A172 (cell line): ENCODE measurements at places on chromosomes 1 and 21. TPM values are rescaled to one million over a fixed set of nuclear protein-coding genes. Genes with fewer than 3 reads are reported as not detected.
A peak's percentile ranks its signal among the peaks of the same experiment; 100 is the strongest.

DNA sequence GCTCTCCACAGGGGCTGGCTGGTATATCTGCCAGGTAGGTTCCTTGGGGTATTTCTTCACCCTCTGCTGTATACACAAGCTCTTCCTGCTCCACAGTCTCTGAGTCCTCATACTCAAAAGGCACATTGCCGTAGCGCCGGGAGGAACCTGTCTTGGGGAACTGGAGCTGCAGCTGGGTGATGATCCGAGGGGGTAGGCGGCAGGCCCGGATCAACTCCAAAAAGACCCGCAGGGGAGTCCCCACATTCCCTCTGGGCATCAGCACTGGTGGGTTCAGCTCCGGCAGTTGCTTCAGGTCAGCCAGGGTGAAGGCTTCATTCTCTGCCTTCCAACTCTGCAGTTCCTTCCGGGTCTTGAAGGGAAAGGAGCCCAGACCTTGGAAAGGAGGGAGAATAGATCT is 2.9 kb downstream of the GPATCH3 start:
- no peak for DNase-seq

GRCh38 chr1:59814901-59815825 is at the start of gene HOOK1:
Gene HOOK1, plus strand, starts transcription at chr1:59814949. Its CDS starts 169 bp downstream, at chr1:59815118.
- no peak for DNase-seq

- peak; percentile 57 for DNase-seq
Measured at GRCh38 chr21:41168391-41169257, 664 bp downstream of the BACE2 start.

DNA sequence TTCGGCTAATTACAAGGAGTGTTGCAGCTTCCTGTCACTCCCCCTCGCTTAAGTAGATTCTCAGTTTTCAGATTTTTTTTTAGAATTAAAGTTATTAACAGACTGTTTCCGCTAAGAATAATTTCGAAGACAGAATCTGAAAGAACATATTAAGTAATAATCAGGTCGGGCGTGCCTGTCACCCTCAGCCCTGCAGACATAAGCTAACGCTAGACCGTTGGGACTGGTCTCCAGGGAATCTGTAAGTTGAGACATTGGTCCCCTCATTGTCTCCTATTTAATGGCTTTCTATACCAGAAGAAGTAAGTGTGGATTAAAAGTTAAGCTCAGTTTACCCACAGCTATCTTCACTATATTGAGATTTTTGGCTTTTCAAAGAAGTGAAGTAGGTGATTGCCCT is 14.5 kb downstream of the NMNAT1 start:
- no peak for DNase-seq

DNA sequence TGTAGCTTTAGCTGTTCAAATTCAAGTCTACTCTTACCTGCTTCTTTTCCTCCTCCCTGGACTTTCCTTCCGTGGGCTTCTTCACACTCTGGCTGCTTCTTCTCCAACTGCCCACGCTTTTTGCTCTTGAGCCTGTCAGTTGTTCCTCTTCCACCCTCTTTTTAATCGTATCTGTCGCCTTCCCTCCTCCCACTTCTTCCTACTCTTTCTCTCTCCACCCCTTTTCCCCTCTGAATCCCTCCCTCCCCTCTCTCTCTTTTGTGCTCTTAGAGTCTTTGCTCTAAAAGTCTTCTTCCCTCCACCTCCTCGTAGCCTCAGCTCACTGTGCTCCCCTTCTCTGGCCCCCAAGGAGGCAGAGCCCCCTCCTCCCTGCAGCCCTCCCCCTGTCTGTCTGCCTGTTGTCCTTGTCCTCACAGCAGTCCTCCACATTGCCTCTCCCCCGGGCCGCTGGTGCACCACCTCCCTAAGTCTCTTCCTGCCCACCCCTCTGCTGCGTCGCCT is 12.9 kb upstream of the GJA5 start:
- no peak for DNase-seq

- DNase-seq = peak; percentile 98
Measured at GRCh38 chr21:34836103-34836932, 167.5 kb downstream of the CLIC6 start.

DNA sequence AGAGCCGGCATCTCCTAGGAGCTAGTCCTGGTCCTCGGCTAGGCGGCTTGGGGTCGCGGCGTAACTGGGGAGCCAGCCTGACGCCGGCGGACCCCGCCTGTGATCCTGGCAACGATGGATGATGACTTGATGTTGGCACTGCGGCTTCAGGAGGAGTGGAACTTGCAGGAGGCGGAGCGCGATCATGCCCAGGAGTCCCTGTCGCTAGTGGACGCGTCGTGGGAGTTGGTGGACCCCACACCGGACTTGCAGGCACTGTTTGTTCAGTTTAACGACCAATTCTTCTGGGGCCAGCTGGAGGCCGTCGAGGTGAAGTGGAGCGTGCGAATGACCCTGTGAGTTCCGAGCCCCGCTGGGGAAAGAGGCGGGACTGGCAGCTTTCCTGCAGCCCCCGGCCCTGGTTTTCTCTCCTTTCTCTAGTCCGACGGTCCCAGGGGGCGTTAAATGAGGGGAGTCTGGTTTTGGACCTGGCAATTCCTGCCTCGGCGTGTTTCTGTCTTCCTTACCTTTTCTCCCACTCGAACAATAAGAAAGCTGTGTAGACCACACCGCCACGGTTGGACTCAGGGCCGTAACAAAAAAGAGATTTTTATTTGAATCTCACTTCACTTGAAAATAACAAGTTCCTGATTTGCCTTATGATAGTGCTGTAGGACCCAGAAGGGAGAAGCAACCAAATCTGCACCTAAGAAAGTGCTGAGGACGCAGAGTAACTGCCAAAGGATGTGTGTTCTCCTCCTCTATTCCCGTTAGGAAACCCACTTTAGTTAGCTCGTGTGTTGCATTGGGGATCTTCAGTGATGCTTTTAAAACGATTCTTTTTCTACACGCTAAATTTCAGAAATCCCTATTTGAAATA is at the start of gene SPRTN:
Gene SPRTN, plus strand, starts transcription at position 24 of the 859 bp plus-strand sequence. Its CDS starts 91 bp downstream, at position 115.
- DNase-seq = peak; percentile 10

GRCh38 chr1:167056529-167057231 is 33.5 kb downstream of the GPA33 start:
- DNase-seq = no peak

GRCh38 chr21:43339668-43340067 is 87.3 kb downstream of the SIK1 start:
- DNase-seq = no peak

DNA sequence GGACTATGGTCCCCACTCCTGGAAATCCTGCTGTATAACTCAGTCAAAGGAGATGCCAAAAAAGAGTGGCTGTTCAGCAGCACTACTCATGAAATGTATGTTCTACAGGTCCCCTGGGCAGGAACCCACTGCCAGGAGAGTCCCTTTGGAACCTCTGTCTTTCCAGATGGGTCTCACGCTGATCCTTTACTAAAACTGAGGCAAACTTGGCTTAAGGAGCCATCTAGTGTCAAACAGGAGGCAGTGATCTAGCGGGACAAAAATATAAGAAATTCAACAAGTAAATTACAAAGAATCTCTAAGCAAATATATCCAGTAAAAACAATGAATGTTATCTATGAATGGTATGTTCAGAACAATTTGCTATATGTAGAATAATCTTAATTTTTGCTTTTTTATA is 80.5 kb upstream of the PRMT6 start:
- no peak for DNase-seq

DNA sequence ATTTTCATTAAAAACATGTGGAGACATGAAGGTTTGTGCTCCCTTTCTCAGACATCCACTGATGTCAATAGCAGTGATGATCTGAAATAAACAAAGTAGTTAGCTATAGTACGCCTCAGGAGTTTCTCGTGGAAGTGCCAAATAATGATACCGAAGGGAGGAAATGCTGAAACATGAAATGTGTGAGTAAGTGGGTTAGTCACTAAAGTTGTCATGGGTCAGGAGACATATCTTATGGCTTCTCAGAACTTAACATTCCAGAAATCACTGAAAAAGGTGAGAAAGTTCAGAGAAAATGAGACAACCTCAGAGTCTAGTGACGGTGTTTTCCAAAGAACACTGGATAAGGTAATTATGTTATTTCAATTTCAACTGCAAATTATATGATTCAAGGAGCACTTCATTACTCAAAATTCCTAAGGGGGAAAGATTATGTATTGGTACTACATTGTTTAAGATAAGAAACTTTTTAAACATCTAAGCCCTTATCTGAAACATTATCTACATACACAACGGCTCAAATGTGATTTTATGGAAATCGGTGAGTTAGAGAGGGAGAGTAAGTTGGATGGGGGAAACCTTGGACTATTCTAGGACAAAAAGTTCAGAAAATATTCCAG is 20.6 kb downstream of the NIBAN1 start:
- peak; percentile 79 for DNase-seq

DNA sequence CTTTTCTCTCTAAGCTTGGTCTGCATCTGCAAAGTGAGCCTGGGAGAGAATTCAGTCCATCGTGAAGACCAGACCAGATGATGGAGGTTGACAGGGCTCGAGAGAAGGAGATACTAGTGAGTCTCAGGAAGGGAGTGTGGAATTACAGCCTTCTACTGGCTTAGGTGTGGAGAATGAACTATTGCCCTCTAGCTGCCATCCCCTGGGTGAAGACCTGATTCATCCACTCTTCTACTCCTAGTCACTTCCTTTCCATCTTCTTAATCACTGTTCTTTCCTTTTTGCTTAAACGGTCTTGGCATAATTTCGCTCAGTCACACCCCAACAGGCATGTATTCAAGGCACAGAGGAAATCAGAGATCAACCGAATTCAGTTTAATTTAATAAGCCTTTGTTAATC is 34.0 kb upstream of the HSD17B7 start:
- peak; percentile 64 for DNase-seq

GRCh38 chr21:43865540-43866259 is 677 bp downstream of the AGPAT3 start:
- no peak for DNase-seq

DNA sequence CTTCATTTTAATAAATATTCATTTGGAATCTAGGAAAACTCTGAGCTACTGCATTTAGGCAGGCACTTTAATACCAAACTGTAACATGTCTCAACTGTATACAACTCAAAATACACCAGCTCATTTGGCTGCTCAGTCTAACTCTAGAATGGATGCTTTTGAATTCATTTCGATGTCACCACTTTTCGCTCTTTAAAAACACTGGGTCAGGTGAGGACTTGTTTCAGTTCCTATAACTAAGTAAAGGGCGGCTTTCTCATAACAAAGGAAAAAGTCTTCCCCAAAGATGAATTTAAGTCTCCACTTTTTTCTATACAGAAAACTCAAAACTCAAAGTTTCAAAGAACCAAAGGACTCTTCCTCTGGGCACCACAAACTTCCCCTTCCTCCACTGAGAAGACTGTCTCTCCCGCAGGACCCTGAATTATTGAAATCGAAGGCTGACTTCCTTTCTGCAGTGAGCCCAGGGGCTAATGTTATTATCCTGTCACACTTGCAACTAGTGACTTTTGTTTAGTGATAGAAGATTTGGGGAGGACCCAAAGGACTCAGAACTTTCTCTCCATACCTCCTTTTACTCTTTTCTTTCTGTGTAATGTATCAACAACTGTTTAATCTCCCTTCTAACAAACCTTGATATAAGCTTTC is 9.7 kb upstream of the DHX9 start:
- DNase-seq = no peak

GRCh38 chr1:228336308-228337030 is 70.2 kb downstream of the TRIM11 start:
- peak; percentile 63 for DNase-seq

GRCh38 chr1:10108134-10108663 is 75.4 kb downstream of the UBE4B start:
- peak; percentile 83 for DNase-seq

DNA sequence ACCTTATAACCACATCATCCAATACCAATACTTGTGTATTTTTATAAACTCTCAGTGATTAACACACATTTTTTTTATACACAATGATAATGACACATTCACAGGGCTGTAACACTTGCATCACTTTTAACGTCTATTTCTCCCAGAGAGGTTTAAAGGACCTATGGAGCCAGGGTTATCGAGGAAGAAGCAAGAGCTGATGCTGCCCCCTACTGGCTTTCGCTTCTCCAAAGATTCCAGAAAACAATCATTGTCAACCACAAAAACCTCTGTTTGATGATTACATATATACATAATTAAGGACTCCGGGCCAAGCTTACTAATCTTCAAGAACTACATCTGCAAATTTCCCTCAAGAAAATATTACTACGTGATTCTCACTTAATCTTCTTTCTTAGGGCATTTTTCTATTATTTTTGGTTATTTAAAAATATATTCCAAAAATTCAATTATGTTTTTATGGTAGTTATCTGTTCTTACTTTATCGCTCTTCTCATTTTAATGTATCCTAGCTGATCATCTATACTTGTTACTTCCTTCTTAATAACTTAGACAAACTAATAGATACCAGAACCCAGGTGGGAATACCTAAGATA is 214.5 kb downstream of the VAV3 start:
- DNase-seq = peak; percentile 60

GRCh38 chr1:110565565-110565964 is 40.6 kb downstream of the KCNA2 start:
- DNase-seq = no peak

DNA sequence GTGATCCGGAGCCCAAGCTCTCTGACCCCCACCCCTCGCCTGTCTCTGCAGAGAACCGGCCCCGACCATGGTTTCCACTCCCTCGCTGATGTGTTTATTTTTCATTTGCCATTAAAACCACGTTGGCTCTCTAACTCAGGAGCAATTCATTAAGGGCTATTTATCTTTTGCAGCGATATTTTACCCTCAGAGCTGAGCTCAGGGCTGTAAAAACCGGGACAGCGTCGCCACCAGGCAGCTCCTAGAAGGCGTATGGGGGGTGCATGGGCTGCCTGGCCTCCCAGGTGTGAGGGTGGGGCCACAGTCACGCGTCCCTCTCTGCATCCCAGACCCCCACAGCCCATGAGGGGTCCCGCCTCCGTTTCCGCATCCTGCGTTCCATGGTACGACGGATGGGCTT is 71.4 kb downstream of the PRDM16 start:
- DNase-seq = no peak

DNA sequence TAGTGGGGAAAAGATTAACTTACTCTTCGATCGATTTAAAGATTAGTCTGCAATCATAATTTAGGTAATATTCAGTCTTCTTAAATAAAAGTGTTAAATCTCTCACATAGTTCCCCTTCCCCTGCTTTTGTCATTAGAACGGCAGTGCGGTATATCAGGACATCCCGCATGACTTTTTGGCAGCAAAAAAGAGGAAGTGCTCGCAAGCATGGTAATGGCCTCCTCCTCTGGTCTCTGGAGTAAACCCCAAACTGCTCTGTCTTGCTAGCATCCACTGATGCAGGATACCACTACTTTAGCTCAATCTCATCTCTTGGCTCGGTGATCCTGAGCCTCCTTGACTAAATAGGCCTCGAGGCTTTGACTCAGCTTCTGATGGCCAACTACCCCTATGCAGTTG is 78.7 kb upstream of the VAV3 start:
- DNase-seq = no peak

EEIG2 gene
- total RNA-seq = 18.9 and 20.2 TPM in 2 replicates

LAD1 gene
- total RNA-seq = 0.67 TPM in 1 of 2 replicates, not detected in the other

TTLL7 gene
- 6.3 and 17.2 TPM in 2 replicates for total RNA-seq

GPX7 gene
- total RNA-seq = not detected in 2 replicates

NPPB gene
- total RNA-seq = 6.5 and 12.8 TPM in 2 replicates

FTCD gene
- 0.45 TPM in 1 of 2 replicates, not detected in the other for total RNA-seq

DOP1B gene
- total RNA-seq = 14.9 and 16.4 TPM in 2 replicates

SLC6A9 gene
- total RNA-seq = 0.40 and 2.1 TPM in 2 replicates

TNFAIP8L2 gene
- not detected in 2 replicates for total RNA-seq

VSIG8 gene
- not detected in 2 replicates for total RNA-seq

OLIG2 gene
- 1.4 and 3.9 TPM in 2 replicates for total RNA-seq

TMPRSS15 gene
- total RNA-seq = 0.02 and 0.12 TPM in 2 replicates
